ENCODE measurements at places on chromosomes 4 and X.
A peak's percentile ranks its signal among the peaks of the same experiment; 100 is the strongest.

DNA sequence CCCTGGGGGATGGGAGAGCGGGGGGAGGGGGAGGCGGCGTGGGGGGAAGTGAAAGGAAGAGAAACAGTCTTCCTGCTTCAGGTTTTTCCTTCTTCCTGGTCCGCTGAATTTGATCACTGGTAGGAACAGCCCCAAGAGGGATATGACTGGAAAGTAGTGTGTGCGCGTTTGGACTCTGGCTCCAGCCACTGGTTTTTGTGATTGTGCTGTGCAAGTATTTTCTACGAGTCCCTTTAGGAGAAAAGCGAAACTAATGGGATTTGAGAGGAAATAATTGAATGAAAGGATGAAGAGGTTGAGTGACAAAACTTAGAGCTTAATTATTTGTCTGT, 836 bp downstream of the PRRG1 start:
- DNase-seq = no peak

DNA sequence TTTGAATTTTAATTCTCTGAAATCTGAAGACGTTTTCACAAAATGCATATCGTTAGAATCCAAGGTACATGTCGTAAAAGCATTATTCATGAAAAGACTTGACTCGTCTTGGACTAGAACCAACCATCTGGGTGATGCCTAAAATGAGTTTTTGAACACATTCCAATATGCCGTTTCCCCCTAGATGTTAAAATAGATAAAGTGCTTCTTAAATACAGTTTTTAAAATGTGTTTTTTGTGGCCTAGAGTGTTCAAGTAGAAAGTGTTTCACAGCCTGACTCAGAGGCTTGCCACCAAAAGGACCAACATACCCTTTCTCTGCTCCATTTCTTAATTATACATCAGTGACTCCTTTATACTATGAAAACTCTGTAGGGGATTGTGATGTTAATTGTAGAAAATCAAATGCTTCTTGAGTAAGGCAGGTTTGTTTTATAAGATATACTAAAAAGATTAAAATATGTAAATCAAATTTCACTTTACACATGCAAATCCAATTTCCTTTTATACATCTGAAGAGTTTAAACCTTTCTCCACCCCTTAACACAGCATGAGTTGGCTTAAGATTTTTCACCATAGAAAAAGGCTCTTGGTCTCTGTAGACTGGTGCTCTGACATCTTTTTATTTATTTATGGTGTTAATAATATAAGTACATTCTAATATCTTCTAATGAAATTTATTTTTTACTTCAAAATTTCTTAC, 48.4 kb downstream of the PRKG2 start:
- DNase-seq = peak; percentile 94

DNA sequence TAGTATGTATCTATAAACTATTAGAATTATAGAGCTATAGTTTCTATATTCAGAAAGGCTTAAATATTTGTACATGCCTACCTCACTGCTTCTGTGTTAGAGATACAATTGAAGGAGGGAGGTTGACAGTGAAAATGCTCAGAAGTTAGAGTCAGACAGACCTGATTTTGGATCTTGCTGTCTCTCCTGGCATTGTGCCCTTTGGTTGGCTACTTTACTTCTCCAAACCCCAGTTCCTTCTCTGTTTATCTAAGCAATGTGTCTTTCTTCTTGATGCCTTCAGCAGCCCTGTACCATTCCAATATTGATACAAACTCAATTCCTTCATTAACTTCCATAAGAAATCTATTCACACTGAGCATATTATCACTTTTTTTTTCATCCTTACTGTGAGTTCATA, 28.7 kb downstream of the CCNG2 start:
- DNase-seq = no peak

DNA sequence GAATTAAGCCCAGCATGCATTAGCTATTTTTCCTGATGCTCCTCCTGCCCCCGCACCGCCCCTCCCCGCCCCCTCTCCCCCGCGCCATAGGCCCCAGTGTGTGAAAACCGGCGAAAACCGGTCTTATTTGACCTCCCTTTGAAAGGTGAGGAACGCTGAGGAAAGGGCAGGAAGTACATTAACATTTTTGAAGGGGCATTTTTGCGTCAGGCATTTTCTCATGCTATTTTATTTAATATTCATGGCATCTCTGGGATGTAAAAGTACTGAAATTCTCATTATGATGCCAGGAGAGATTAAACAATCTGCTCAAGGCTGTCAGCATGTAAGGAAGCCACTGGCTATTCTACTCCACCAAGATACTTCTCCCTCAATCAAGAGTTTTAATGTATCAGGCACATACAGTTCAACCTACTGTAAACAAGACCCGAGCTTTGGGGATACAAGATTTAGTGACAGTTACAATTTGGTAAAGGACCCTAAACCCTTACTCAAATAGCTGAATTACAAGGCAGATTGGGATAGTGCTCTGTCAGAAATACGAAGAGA, 1.2 kb upstream of the NMU start:
- DNase-seq = no peak

DNA sequence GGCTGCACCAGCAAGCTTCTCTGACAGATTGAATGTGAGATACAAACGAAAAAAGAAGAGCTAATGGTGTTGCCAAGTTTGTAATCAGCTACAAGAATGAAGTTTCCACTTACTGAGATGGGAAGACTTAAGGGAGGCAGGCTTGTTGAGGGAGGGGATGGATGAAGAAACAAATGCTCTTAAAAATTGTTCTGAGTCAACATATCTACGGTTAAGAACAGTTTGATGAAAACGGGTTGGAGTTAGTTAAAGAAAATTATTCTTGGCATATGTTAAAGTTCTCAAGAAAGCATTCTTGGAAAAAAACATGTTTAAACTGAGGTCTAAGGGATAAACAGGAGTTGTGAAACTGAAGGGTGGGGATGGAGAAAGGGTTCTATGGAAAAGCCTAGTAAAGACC, 816.3 kb upstream of the HS3ST1 start:
- DNase-seq = no peak

GRCh38 chr4:36772154-36772516, 472.4 kb upstream of the NWD2 start:
- DNase-seq = no peak

DNA sequence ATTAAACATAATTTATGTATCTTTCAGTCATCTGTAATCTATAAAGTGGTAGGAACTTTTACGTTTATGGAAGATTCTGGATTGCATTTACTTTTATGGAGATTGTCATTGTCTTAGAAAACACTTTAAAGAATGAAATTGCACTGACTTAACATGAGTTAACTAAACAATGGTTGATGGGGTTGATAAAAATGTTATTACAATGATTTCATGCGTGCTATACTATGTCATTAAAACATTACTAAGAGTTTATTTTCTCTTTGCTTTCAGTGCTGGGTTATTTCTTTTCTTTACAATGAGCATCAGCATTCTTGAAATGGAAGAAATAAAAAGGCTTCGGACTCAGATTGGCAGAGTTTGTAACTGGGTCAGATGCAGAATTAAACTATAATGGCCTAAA, 67.1 kb upstream of the PDLIM3 start:
- DNase-seq = no peak

GRCh38 chr4:41427306-41427882, 110.6 kb upstream of the LIMCH1 start:
- DNase-seq = no peak

All from SK-N-MC (cell line).